ENCODE measurements at places on chromosomes 11 and 22.

- DNase-seq: no peak
Observed at GRCh38 chr11:68076371-68077042, 37.7 kb downstream of the TCIRG1 start.

DNA sequence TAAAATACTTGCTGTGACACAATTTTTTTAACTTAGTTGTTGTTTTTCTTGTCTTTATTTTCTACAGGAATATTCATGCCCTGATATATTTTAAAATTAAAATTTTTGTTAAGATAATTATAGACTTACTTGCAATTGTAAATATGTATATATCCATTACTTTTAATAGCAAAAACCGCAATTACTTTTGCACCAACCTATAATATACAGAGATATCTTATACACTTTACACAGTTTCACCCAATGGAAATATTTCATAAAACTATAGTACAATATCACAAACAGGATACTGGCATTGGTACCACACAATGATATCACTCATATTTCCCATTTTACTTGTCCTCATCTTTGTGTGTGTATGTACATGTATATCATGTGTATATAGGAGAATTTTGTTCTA is 188.8 kb downstream of the DLG2 start:
- DNase-seq: no peak

DNA sequence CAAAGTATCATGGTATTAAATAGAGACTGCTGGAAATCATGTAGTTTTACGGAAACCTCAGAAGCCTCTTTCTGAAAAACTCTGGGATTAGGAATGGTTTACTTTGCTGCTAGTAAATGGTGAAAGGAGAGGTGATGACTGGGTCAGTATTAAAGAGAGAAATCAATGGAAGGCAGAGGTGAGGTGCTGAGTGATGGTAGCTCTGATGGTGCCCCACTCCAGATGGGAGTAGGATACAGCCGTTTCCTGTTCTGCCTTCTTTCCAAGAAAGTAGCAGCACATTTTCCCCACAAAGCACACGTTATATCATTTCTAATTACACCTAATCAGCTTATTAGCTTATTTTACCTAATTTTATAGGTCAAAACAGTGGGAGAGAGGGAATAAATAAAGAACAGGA is 267.6 kb upstream of the PITPNB start:
- no peak for DNase-seq

DNA sequence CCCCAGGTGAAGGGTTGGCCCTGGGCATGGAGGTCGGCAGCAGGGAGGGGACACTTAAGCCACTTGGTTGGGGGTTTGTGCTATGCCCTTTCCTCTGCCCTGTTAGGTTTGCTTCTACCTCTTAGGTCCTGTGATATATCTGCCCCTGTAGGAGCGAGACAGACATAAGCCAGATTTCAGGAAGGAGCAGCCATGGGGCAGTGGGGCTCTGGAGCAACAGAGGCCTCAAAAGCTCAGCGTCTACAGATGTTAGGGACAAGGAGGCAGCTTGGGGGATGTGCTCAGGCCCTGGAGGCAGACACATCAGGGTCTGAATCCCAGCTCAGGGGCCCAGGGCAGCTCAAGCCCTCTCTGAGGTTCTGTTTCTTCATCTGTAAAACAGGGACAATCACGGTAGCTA is 27.2 kb upstream of the KCNQ1OT1 start:
- no peak for DNase-seq

Measured in stimulated activated naive CD4-positive, alpha-beta T cell (primary cell).